ENCODE measurements at places on chromosomes 3 and 15.

DNA sequence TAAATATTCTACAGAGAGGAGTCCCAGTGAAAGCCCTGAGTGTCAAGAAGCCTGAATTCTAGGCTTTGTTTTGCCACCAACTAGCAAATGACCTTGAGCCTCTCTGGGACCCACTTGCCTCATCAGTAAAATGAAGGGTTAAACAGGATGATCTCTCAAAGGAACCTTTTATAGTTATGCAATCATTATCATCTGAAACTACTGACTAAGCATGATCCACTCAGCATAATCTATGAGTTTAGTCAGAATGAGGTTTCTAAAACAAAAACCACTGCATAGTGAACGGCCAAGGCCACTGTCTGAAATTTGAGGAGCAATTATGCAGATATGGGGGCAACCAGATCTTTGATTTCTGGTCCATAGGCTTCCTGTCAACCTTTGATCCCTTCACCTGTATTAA lies 319.0 kb downstream of the MECOM start:
- DNase-seq, result no peak

DNA sequence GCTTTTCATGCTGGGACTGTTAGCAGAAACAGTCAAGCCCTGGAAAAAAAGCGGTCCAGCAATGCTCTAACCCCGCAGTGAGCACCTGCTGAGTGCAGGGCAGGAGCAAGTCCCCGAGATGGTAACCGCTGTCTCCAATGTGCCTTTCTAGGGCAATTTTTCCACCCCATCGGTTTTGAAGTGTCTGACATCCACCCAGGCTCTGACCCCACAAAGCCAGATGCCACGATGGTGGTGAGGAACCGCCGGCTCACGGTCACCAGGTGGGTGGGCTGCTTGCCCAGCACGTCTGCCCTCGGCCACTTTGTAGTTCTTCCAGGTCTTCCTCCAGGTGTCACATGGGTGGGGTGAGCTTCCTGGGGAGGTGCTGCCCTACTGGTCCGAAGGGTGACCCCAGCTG lies 3.2 kb upstream of the ITIH3 start:
- DNase-seq, result no peak

- DNase-seq, result no peak
Observed at GRCh38 chr15:25727867-25728600, 135.1 kb downstream of the ATP10A start.

DNA sequence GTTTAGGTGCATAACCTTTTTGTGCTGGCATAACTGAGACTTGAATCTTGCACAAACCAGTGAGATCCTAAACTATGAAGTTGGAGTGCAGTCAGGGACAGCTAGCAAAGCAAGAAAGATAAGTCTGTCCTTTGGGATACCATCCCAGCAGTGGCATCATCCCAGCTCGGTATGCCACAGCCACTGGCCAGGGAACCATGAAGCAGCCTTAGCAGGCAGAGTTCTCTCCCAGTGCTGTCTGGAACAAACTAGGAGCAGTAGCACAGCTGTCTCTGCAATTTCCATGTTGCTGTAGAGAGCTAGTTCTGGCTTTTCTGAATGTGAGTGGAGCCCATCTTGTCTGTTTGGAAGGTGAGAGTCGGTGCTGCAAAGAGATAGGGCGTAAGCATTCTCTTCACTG lies 130.3 kb downstream of the DTWD1 start:
- no peak for DNase-seq

DNA sequence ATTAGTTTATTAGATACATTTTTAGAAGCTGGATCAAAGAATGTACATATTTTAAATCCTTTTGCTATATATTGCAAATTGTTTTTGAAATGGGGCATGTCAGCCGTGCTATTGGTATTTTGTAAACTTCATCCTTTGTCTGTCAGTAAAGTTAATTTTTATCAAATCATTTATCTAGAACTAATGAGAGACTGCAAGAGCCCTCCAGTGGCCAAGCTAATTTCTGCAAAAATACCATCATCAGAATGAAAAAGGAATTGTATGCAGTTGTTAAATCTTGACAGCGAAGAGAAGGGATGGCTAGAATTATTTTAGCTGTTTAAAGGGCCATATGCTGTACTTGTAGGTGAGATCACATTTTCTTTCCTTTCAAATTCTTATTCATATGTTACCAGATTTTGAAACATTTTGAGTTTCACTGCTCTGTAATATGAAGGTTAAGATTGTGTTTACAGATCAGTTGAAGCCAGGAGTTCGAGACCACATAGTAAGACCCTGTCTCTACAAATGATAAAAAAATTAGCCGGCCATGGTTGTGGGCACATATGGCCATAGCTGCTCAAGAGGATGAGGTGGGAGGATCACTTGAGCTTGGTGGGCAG lies 8.1 kb upstream of the CLDN11 start:
- no peak for DNase-seq

GRCh38 chr3:131072099-131072559 lies 45.5 kb downstream of the NEK11 start:
- DNase-seq, result no peak

DNA sequence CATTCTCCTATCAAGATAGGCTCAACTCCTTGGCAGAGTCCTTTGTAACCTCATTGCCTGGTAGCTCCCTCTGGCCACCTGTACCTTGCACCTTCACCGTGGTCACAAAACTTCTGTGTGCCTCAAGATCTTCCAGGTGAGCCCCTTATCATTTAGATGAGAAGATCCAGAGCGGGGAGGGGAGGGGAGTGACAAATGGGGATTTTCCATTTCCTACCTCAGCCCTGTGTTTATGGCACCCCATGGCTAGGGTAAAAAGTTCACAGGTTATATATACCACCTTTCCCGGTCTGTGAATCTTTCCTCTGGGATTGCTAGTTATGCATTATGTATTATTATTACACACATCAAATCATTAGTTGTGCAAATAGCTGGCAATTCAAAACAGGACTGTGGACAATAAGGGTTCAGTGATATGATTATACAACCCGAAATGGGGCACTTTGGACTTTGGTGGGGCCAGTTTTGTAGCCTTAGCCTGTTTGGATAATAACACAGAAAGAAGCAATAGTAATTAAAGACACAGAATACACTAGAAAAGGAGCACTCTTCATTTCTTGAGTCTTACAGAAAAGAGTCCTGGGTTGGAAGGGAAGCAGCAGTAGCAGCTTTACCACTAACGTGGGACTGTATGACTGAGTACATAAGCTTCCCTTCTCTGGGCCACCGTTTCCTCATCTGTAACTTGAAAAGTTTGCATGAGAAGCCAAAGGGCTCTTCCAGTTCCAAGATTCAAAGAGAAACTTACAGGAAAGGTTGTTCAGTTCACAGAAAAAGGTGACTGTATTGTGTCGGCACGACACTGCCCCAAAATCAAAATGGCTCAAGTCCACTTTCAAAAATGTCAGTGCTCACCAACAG lies 7.1 kb downstream of the TLE3 start:
- no peak for DNase-seq

GRCh38 chr3:139319428-139320402 lies 24.1 kb upstream of the MRPS22 start:
- DNase-seq, result no peak

- DNase-seq, result no peak
Observed at GRCh38 chr3:46925585-46925934, 48.0 kb downstream of the PTH1R start.

DNA sequence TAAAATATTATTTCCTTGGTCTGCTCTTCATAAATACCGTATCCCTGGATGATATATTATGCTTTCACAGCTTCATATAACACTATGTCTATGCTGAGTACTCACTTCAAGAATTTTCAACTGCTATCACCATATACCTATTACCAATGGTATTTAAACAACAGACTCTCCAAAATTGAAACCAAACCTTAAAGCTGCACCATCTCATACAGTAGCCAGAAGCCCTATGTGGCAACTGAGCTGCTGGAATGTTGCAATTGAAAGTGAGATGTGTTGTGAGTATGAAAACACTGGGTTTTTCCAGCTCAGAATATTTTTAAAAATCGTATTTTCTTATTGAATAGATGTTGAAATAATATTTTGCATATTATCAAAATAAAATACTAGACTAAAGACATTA lies 130.1 kb upstream of the GOLGA6L6 start:
- no peak for DNase-seq

- no peak for DNase-seq
Observed at GRCh38 chr3:104961851-104962250, 404.9 kb upstream of the ALCAM start.

GRCh38 chr3:62981962-62982361 lies 106.7 kb upstream of the CADPS start:
- DNase-seq, result no peak

All from thoracic aorta (tissue), 2 donors.